A673 (cell line): ENCODE measurements at places on chromosomes 12 and 14. TPM values are rescaled to one million over a fixed set of nuclear protein-coding genes. Genes with fewer than 3 reads are reported as not detected.

DNA sequence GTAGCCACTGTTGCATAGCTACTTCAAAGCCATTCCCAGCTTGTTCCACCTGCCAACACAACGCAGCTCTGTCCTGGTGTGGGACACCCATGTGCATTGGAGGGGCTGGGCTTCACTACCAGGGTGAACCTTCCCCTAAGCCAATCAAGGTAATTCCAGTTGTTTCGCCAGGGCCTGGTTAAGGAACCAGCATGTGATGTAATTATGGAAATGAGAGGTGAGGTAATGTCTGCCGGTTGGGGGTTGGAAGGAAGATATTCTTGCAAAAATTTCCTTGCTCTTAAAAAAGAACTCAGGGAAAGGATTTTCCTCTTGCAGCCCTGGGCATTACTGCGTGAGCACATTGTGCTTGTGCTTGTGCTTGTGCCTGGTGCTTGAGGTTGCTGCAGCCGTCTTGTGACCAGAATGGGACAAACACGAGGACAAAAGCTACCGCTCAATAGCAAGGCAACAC lies 14.9 kb downstream of the TUBA1C start:
- H3K4me1 ChIP-seq, result peaks cover 9% of the 10 kb centered on the region
- H3K36me3 ChIP-seq, result no peaks in the 10 kb centered on the region
- H3K4me3 ChIP-seq, result no peak overlapping the region
- H3K27me3 ChIP-seq, result no peaks in the 10 kb centered on the region

DNA sequence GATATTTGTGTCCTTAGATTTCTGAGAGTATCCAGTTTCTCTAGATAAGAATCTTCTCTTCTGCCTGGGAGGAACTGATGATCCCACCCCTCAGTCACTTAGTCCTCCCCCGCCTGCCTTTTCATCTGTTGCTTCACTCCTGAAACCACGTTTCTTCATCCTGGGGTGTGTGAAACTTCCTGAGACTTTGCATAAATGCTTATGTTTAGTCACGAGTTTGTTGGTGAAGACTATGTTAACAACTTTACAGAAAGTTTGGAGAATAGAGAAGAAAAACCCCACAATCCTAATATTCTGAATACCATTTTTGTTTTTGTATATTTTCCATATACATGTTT lies 33.2 kb downstream of the MARK3 start:
- H3K4me3 ChIP-seq, result no peak overlapping the region
- peak overlapping the region; percentile 53 for H3K27ac ChIP-seq
- peak; percentile 67 for DNase-seq
- H3K27me3 ChIP-seq, result no peaks in the 10 kb centered on the region
- H3K4me1 ChIP-seq, result peaks cover 26% of the 10 kb centered on the region
- H3K36me3 ChIP-seq, result peaks cover 12% of the 10 kb centered on the region

- H3K27ac ChIP-seq, result no peak overlapping the region
- H3K4me1 ChIP-seq, result peaks cover 3% of the 10 kb centered on the region
- no peaks in the 10 kb centered on the region for H3K27me3 ChIP-seq
Measured at GRCh38 chr14:68729556-68729955, 63.3 kb downstream of the ZFP36L1 start.

- peaks cover 29% of the 10 kb centered on the region for H3K4me1 ChIP-seq
- peak; percentile 69 for DNase-seq
- no peaks in the 10 kb centered on the region for H3K36me3 ChIP-seq
- H3K4me3 ChIP-seq, result no peak overlapping the region
- H3K27me3 ChIP-seq, result no peaks in the 10 kb centered on the region
Measured at GRCh38 chr14:23160924-23161522, 22.4 kb downstream of the SLC7A8 start.

DNA sequence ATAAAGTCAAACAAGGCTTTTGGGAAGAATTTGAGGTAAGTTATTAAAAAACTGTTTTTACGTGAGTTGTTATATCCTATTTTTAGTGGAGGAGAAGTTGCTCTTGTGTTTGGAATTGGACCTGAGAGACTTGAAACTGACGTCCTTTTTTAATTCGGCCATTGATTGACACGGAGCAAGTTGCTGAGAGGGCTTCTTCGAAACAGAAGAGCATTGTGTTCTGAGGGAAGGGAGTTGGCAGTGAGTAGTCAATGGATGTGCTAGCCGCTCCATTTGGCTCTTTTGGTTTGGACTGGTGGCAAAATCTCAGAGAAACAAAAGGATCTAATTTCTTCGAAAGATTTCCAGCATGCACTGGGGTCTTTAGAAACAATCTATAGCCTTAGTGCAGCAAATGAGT lies 37.3 kb downstream of the PTPN11 start:
- H3K4me3 ChIP-seq, result no peak overlapping the region
- H3K36me3 ChIP-seq, result peaks cover 50% of the 10 kb centered on the region
- no peak for DNase-seq
- no peak overlapping the region for H3K27ac ChIP-seq
- H3K27me3 ChIP-seq, result no peaks in the 10 kb centered on the region

Gene HOXC4
- total RNA-seq, result 9.6 and 9.8 TPM in 2 replicates

Gene RASAL1
- total RNA-seq, result 0.32 TPM in 1 of 2 replicates, not detected in the other

Gene DHH
- total RNA-seq, result 0.22 and 0.39 TPM in 2 replicates

DNA sequence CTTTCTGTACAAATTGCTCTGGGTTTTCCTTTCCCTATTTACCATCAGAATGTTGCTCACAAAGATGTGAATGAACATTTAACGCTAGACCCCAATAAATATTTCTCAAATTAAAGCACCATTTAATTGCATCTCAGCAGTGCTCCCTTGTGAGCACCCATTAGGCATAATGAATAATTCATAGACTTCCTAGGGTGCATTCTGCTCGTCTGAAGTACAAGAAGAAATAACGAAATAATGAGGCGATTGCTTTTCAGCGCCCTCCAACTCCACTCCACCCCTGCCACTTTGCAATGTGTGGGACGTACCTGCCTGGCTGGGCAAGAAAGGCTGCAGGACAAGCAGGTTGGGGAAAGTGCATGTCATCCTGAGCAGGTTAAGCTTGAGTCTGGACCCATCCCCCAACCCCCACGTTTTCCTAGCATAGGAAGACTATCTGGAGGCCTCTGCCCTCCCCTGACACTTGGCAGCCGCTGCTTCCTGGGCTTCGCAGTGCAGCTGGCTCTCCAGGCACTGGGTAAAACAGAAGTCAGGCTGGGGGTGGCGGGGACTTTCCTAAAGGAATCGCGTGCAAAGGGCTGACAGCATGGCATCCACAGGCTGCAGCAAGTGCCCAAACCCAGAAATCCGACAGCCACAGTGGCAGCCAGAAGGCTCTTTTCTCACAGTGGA lies 253.7 kb downstream of the DUSP6 start:
- H3K27ac ChIP-seq, result peak overlapping the region; percentile 60
- peaks cover 45% of the 10 kb centered on the region for H3K4me1 ChIP-seq
- H3K27me3 ChIP-seq, result no peaks in the 10 kb centered on the region
- H3K36me3 ChIP-seq, result no peaks in the 10 kb centered on the region

Gene AICDA
- total RNA-seq, result not detected in 2 replicates

GRCh38 chr14:100408350-100409002 lies 85.3 kb downstream of the SLC25A47 start:
- H3K27me3 ChIP-seq, result no peaks in the 10 kb centered on the region
- H3K36me3 ChIP-seq, result no peaks in the 10 kb centered on the region
- peak; percentile 82 for DNase-seq
- peaks cover 29% of the 10 kb centered on the region for H3K4me1 ChIP-seq
- no peak overlapping the region for H3K4me3 ChIP-seq

DNA sequence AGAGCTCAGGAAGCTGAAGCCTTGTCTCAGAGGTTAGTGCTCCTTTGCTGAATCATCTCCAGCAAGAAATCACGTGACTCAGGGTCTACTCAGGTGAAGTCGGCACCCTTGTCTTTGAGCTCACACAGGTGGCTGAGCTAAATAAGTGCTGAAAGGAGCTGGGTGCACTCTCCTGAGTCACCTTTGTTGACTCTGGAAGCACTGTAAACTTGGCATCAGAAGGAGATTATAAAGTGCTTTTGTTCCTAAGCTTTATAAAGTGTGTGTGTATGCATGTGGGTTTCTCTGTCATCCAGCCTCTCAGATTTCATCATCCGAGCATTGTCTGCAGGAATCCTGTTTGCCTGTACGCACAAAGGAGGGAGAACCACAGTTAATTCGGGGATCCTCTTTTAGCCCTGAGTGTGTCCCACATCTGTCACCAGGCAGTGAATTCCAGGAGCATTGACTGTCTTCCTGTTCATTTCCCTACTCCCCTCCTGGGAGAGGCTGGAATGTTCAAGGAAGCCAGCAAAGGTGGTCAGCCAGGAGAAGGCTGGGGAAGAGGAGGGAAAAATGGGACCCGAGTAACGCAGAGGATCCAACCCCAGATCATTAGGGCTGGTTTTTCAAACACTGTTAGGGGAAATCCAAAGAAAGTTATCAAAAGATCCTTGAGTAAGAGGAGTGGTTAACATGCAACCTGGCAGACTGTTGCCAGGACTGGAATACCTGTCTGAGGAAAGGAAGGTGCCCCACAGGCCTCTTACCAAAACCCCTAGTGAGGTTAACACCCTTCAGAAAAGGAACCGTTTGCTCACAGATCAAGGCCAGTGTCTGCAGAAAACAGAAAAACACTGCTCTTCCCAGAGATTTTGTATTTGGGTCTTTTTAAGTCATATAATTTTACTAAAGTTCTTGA lies 157.5 kb upstream of the HIF1A start:
- H3K36me3 ChIP-seq, result no peaks in the 10 kb centered on the region
- no peak overlapping the region for H3K27ac ChIP-seq
- no peak for DNase-seq
- H3K4me3 ChIP-seq, result no peak overlapping the region

DNA sequence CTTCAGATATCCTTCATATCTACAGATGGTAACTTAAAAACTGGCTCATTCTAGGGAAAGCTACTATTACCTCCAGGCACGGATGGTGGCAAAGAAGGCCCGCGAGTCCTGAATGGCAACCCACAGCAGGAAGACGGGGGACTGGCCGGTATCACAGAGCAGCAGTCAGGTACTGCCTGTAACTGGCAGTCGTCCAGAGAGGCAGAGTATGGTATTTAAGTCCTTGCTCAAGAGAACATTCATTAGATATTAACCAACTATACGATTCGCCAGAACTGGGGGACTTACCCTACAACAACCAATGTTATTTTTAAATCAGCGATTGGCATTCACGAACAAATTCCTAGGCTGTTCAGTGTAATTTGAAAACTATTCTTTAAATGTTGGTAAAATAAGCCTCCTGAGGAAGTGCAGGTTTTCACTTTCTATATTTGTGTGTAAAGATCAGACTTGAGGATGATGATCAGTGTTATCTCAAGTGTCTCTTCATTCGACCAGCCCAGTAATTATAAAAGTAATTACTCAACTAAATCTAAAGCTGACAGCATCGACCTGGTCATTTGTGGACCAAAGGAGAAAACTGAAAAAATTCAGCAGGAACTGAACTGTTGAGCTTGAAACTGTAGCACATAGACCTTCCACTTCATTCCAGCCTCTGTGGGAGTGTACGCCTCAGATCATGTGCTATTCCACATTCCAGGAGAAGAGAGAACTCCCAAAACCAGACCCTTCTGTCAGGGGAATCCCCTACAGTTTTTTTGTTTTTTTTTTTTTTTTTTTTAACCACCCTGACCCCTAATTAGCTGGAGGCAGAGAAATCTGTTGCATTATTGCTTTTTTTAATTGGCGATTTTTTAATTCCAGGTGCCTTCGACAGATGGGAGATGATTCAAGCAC lies 75.6 kb downstream of the ESR2 start:
- no peak overlapping the region for H3K4me3 ChIP-seq
- H3K4me1 ChIP-seq, result no peaks in the 10 kb centered on the region
- no peak overlapping the region for H3K27ac ChIP-seq
- peaks cover 14% of the 10 kb centered on the region for H3K36me3 ChIP-seq
- no peak for DNase-seq

Gene PLEKHG7
- not detected in 2 replicates for total RNA-seq

- H3K27ac ChIP-seq, result no peak overlapping the region
- peak; percentile 73 for DNase-seq
- H3K4me1 ChIP-seq, result no peaks in the 10 kb centered on the region
Measured at GRCh38 chr14:33839193-33840076, 111.4 kb downstream of the EGLN3 start.

GRCh38 chr12:126772171-126772864 lies 1494.7 kb upstream of the TMEM132C start:
- H3K4me1 ChIP-seq, result no peaks in the 10 kb centered on the region
- peak overlapping the region; percentile 40 for H3K27ac ChIP-seq
- H3K36me3 ChIP-seq, result no peaks in the 10 kb centered on the region
- H3K4me3 ChIP-seq, result peak overlapping the region; percentile 40
- H3K27me3 ChIP-seq, result no peaks in the 10 kb centered on the region

DNA sequence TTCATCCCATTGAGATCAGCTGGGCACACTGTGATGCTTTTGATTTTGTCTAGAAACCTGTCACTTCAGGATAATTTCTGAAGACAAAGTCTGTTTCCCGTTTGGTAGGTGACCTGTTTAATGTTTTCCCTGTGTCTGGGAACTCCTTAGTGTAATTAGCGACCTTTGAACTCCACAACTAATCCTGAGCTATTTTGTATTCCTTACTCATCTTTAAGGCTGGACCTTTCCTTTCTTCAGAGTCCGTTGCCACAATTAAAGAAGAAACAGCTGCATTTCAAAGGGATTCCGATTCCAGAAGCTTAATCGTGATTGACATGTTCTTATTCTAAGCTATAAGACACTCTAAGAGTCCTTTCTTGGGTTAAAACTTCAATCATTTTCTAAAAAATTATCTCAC lies 22.0 kb downstream of the AP5M1 start:
- no peak overlapping the region for H3K4me3 ChIP-seq
- no peaks in the 10 kb centered on the region for H3K27me3 ChIP-seq
- H3K4me1 ChIP-seq, result peaks cover 4% of the 10 kb centered on the region
- peaks cover 16% of the 10 kb centered on the region for H3K36me3 ChIP-seq

- H3K36me3 ChIP-seq, result no peaks in the 10 kb centered on the region
- peaks cover 5% of the 10 kb centered on the region for H3K27me3 ChIP-seq
- DNase-seq, result peak; percentile 25
- H3K4me1 ChIP-seq, result no peaks in the 10 kb centered on the region
Measured at GRCh38 chr12:128969480-128970055, 116.3 kb downstream of the GLT1D1 start.

Gene NKX2-1
- total RNA-seq, result not detected in 2 replicates

DNA sequence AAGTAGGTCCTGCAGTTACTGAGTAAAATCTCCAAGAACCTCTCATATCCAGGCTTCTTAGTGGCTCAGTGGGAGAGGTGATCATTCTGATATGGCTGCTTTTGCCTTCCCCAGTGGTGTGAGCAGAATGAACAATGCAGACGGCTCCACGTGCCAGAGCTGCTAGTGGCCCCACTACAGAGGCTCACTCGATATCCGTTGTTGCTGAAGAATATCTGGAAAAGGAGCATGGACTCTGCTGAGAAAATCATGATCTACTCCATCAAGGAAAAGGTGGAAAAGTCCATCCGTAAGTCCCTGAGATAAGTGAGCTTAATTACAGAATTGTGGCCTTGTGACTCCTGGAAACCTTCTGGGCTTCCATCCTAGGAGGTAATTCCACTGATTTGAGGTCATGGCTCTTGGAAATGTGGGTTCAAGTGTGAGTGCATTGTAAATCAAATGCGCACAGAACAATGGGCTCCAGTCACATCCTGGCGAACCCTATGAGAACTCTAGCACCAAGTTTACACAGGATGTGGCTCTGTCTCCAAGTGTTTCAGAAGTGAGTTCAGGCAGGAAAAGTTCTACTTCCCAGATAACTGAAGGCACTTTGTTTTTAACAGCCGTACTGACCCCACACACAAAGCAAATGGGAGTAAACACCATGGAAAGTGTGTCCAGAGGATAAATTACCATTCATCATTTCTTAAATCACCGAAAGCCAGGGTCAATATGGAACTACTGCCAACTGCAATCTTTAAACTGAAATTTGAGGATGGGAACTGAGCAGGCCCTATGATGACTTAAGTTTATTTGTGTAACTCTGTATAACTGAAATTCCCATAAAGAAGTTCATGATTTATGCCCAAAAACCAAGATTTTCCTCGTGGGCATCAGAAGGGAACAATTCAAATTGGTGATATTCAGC lies 51.4 kb downstream of the PLEKHG7 start:
- no peaks in the 10 kb centered on the region for H3K4me1 ChIP-seq
- H3K27me3 ChIP-seq, result no peaks in the 10 kb centered on the region
- H3K27ac ChIP-seq, result no peak overlapping the region
- H3K4me3 ChIP-seq, result no peak overlapping the region
- H3K36me3 ChIP-seq, result no peaks in the 10 kb centered on the region
